ENCODE measurements at places on chromosomes 1 and 21.

- DNase-seq: no peak
Observed at GRCh38 chr1:151048645-151049032, 1.1 kb downstream of the C1orf56 start.

- no peak for DNase-seq
Observed at GRCh38 chr1:22247527-22248245, 104.8 kb upstream of the WNT4 start.

DNA sequence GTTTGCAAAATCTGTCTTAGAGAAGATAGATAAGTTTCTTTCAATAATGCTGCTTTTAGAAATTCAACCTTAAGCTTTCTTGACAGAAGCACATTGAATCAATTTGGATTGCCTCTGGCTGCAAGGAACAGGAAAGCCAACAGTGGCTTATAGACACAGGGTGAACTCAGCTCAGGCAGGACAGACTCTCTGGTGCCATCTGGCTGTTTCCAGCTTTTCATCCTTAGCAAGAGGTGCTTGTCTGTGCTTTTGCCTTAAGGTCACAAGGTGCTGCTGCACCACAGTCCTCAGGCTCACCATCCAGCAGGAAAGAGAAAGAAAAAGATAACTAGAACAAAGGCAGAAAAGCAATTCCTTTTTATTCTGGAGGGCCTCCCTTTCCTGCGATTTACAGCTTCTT is 93.7 kb upstream of the ETS2 start:
- DNase-seq: no peak

DNA sequence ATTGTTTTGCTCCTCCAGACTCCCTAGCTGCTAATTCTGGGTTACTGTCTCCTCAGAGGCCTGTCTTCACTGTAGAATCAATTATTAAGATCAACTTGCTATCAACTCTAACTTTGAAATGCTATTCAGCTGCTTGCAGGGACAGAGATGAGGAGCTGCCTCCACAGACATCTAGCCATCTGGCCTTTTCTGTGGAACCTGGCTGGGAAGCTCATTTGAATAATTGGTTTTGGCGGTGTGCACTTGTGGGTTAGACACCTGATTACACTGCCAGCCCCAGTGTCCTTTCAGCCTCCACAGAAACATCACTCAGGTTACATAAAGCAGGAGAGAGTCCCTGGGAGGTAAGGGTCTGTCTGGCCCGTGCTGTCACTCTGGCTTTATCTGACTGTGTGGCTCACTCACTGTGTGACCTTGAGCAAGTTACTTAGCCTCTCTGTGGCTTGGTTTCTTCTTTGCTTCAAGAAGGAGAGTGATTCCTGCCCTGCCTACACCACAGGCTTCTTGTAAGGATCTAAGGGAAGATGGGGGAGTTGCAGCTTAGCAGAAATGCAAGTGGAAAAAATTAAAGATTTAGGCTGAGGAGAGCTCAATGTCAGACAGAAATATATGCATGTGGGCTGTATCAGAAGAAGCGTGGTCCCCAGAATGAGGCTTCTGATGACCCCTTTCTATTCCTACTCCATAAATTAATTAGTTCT is 131.6 kb downstream of the BEND5 start:
- DNase-seq: no peak

DNA sequence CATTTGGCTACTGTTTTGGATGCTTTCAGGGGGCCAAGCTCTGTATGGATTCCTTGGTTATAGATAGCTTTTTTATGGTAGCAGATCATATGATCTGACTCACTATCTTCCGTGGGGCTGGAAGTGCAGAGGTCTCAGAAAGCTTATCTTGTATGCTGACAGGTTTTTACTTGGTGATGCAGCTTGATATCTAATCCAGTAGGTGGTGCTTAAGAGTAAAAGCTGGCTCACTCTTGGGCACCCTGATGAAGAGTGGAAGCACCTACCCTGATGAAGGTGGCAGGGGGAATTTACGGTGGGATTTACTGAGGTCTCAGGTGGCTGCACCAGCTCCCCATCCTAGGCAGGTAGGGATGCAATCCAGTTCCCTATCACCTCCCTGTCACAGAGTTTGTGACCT is 151.2 kb downstream of the PTBP2 start:
- DNase-seq: no peak

DNA sequence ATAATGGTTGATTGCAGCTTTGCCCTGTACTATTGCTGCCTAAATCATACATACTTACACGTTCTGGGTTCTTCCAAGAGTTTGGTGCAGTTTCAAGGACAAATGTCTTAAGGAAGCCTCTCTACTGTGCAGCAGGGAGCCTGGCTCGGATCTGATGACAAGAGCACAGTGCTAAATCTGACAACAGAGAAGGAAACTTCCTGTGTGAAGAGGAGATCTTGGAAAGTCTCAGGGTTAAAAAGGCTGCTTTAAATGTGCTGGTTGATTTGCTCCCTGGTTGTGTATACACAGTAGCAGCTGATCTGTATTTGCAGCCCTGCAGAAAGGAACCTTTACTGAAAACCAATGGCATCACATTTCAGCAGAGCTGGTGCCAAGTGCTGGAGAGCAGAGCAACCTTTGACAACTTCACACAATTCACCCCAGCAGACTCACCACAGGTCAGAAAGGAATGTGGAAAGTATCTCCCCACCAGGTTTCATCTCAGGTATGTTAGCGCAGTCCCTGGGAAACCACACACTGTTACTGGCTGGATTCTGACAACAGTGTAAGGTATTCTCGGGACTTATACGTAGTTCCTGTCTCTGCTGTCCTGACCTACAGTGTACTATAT is 355.0 kb upstream of the ESRRG start:
- no peak for DNase-seq

DNA sequence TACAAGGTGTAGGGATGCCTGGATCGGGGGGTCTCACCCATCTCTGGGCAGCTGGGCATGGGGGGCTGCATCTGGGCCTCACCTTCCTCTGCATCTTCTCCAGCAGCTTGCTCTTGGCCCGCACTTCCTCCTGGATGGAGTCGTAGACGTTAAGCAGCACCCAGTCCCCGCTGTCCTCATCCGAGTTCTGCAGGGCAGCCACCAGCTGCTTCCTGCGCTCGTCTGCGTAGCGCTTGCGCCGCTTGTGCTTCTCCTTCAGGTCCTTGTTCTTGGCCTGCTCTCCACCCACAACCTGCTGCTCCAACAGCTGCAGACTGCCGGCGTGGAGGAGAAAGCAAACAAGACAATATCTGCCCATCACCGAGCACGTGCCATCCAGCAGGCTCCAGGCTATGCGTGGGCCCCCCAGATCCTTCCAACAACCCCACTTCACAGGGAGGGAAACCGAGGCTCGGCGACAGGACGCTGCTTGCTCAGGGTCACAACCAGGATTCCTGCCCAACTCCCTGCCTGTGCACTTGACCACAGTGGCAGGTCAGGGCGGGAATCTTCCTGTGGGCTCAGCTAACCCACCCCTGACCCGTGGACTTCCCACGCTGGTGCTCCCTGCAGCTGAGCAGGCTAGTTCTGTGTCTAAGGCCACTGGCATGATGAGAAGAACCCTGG is 21.5 kb upstream of the DDOST start:
- DNase-seq: no peak

GRCh38 chr1:55445416-55445815 is 230.3 kb upstream of the USP24 start:
- no peak for DNase-seq

DNA sequence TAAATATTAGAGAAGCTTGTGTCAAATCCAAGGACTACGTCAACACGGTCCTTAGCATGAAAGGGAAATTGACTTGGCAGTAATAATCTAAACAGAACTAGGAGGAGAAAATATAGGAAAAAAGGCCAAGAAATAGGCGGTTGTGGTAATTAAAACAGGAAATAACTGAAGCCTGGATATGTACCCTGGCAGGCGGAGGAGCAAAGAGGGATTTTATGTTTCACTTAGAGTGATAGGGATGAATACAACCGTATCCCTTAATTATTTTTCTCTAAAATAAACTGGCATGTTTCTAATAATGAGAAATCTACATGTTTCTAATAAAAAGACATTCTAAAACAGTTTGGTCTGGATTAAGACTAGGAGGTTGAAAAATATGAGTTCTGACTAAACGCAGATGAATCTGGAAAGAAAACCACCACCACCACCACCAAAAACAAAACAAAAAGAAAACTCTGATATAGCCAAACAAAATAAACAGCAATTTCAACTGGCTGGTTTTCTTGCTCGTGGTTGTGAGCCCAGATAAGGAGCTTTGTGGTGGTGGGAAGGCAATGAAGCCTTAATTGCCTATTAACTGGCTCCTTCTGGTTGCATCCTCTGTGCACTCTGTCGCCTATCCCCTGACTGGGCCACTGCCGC is 334.2 kb upstream of the SNX7 start:
- DNase-seq: no peak

GRCh38 chr1:22249928-22250680 is 107.2 kb upstream of the WNT4 start:
- no peak for DNase-seq

DNA sequence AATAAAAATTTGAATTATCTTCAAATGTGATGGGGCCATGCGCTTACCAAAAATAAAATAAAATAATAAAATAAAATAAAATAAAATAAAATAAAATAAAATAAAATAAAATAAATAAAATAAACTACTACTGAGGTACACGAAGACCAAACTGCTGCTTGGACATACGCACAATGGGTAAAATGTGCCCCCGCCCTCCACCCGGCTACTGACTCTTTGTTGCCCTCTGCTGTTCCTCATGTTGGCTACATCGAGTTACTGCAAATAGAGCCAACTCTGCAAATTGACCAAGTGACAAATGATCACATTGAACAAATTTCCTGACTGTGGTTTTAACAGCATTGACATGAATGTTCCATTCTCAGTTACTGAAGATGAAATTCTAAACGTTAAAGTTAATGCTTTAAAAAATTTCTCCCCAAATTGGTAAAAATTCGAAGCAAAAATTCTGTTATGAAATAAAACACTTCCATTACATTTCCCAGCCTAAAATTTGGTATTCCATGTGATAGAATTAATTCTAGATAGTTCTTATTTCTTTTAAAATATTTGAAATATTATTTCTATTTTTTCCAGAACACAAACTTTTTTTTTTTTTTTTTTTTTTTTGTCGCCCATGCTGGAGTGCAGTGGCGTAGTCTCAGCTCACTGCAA is 18.8 kb upstream of the MAP1LC3C start:
- DNase-seq: no peak

- DNase-seq: no peak
Observed at GRCh38 chr21:42493109-42494060, 2.6 kb downstream of the RSPH1 start.

DNA sequence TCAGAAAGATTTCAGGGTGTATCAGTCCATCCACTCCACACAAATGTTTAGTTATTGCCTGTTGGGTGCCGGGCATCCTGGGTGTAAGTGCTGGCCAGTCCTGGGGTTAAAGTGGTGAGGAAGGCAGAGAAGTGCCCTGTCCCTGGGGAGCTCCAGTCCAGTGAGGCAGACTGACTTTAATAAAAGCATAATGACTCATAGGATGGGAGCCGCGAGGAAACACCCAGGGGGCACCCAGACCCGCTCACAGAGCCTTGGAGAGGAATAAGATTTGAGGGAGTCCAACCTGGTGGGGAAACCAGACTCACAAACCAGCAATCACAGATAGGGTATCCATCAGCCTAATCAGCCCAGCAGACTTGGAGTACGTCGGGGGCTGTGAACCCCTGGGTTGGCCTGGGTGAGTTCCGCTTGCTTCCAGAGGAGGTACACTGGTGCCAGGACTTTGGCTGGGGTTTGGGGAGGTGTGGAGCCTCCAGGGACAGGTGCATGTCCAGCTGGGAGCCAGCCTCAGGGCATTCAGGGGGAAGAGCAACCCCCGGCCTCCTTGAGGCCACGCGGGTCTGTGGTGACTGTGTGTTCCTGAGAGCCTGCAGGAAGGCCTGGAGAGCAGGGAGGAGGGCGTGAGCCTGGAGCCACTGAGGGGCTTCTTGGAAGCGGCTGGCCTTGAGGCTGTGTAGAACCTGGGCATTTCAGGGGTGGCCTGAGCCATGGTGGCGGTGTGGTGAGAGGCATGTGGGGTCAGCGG is 3.7 kb downstream of the PEAR1 start:
- DNase-seq: no peak

Measured in sciatic nerve (tissue), 2 donors.